ENCODE measurements at places on chromosomes 7 and 10. TPM values are rescaled to one million over a fixed set of nuclear protein-coding genes. Genes with fewer than 3 reads are reported as not detected.

Gene WNT2
- 3.9 TPM for total RNA-seq

Gene KLF14
- total RNA-seq = under 0.01 TPM

Gene AKR1B15
- not detected for total RNA-seq

DNA sequence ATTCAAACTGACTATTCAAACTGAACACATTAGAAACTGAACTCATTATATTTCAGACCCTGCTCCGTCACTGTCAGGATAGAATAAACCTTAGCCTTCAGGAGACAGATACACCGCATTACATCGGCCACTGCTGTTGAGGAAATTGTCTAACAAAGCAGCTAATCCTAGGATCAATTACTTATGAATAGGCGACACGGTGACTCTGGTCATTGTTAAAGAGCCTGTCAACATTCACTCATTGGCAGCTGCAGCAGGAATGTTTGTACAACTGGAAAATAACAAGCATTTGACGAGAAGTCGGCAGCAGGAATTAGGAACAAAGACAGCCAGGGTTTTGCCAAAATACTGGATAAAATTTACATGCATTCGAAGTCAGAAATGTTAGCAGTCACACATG is 112.0 kb upstream of the MKX start:
- DNase-seq = no peak

DNA sequence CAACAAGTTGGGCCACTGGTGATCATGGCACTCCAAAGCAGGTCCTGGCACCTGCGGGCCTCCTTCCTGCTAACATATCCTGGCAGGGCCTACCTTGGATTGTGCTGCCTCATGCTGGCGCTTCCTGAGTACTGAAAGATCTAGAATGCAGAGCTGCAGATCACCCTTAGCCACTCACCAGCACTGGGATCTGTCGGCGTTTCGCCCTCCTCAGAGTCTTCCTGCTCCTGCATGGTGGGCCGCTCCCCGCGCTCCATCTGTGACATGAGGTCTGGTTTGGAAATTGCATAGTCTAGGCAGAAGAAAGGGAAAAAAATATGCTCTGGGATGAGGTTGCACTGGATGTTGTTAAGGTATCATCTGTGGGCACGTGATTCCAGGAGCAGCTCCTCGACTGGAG is 10.0 kb downstream of the ZNF777 start:
- DNase-seq = no peak

Gene GJD4
- 0.17 TPM for total RNA-seq

Gene CALML3
- total RNA-seq = not detected

Gene TFEC
- under 0.01 TPM for total RNA-seq

- no peak for DNase-seq
These were observed 48.6 kb downstream of the CLEC2L start for GRCh38 chr7:139572071-139572470.

Data from fibroblast of lung (primary cell).